ENCODE measurements at places on chromosomes 1 and 21. TPM values are rescaled to one million over a fixed set of nuclear protein-coding genes. Genes with fewer than 3 reads are reported as not detected.

- DNase-seq: no peak
These were observed 35.2 kb downstream of the RRP1 start for GRCh38 chr21:43824333-43825241.

- DNase-seq: no peak
These were observed 10.2 kb upstream of the PALMD start for GRCh38 chr1:99635664-99636063.

DNA sequence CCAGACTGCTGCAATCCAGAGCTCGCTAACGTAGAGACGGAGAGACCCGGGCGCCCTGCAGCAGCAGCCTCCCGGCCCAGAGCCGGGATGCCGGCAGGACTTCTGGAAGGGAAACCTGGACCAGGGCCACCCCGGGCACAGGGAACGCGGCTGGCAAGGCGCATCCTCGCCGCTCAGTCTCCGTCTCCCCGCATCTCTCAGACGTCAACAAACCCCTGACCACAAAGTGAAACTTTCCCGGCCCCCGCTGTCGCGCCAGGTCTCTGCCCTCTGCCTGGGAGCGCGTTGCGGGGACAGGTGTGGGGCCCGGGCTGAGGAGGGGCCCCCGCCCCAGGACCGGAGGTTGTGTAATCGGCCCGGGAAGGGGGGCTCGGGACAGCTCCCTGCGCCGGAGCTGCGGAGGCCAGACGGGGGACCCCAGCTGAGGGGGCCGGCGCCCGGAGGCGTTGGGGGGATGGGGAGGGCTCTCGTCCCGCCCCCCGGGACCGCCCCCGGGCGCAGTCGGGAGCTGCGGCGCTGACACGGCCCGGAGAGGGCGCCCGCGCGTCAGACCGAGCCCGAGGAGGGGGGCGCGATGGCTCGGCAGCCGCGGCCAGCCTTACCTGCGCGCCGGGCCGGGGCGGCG lies 116.6 kb upstream of the HIVEP3 start:
- no peak for DNase-seq

- DNase-seq: no peak
These were observed 225.2 kb downstream of the LTN1 start for GRCh38 chr21:28767523-28767922.

GRCh38 chr1:152461544-152461943 lies 47.5 kb upstream of the CRNN start:
- DNase-seq: no peak

- DNase-seq: no peak
These were observed 190.9 kb downstream of the SIPA1L2 start for GRCh38 chr1:232439011-232439410.

DNA sequence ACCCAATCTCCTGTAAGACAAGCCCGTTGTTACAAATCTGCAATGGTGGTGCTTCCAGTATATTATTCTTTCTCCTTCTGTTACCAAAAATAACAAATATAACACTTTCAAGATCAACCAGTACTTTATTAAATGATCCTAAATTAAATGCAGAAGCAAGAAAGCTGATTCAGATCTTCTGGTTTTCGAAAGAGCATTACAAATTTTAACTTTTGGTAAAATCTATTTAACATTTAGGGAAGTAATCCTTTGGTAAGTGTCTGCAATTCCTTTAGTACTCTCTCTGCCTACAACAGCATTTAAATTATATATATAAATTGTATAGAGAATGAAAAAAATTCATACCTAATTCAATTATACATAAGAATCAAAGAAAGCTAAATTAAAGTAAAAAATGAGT lies 198.6 kb upstream of the HMCN1 start:
- no peak for DNase-seq

DNA sequence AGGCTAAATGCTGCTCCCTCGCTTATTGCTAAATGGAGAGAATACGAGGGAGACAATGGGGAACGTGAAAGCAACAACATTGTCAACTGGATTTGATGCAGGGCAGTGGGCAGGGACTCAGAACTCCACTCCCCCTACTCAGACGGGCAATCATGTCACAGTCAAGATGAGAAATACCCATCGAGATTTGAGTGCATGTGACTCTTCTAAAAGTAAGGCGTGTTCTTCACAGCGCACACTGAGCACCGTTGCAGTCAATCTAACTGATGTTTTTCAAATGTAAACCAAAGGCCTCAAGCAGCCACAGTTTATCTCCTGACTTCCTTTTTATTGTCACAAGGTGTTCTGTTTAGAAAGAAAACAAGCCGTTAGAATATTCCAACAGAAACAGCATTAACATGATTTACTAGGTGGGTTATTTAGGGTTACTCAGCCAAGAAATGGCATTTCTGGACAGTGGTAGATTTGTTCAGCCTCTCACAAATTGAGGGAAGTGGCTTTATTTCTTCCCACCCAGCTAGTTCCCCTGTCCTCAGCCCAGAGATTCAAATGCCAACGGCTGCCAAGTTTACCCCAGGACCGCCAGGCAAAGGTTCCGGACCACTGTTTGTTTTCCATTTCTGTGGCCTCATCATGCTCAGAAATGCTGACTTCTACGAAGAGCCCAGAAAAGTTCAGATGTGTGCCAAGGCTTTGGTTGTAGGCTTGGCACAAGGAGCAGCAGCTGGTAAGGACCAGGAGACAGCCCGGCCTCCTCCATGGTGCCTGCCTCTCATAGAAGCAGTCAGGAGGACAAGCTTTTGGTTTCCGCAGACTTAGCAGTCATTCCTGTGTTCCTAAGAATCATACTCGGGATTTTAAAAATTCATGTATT lies 171.4 kb downstream of the KIF26B start:
- DNase-seq: no peak

The CHAF1B gene
- polyA plus RNA-seq: 3.5 TPM

The MAP3K21 gene
- polyA plus RNA-seq: 0.20 TPM

The CADM3 gene
- 0.47 TPM for polyA plus RNA-seq

The RSPH1 gene
- 0.20 TPM for polyA plus RNA-seq

The TLR5 gene
- polyA plus RNA-seq: 5.7 TPM

The ERICH3 gene
- not detected for polyA plus RNA-seq
